ENCODE measurements at places on chromosomes 13 and 19.

DNA sequence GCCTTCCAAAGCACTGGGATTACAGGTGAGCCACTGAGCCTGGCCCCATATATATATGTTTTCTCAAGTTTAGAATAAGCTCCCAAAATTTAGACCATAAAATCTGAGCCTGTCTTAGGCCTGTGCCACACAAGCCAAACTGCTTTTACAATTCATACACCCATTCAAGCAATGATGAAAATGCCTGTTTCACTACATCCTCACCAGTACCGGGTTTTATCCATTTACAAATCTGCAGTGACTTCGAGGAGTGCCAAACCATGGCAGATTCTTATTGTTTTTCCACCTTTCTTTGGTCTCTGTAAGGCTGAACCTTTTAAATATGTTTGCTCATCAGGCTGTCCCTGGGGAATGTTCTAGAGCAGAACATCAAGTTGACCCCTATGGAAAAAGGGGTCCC is 9.6 kb upstream of the NFIC start:
- no peak for DNase-seq

- no peak for DNase-seq
Measured at GRCh38 chr13:50419896-50420295, 404.7 kb downstream of the KCNRG start.

GRCh38 chr13:112766336-112766735 is 76.5 kb downstream of the ATP11A start:
- no peak for DNase-seq

DNA sequence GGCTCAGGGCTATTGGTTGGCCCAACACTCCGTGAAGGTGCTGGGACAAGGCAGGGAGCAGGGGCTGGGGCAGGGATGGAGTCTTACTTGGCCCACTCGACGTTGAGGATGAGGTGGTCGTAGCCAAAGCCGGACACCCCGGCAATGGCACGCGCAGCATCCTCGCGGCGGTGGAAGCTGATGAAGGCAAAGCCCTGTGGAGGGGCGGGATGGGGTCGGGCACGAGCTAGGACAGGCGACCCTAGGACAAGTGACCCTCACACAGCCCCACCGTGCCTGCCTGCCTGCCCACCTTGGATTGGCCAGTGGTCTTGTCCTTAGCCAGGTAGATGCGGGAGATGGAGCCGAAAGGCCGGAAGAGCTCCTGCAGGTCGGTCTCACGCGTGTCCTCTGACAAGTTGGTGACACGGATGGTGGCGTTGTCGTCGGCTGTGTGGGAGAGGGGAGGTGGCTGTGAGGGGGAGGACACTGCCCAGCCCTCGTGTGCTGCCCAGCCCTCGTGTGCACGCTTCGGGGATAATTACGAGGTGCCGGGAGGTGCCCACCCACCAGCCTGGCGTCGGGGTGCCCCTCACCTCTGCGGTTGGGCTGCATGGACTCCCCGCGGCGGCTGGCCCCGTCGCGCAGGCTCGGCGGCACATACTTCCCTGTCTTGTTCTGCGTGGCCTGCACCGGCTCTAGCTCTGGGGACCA is 4.0 kb downstream of the P2RY11 start:
- DNase-seq: no peak

DNA sequence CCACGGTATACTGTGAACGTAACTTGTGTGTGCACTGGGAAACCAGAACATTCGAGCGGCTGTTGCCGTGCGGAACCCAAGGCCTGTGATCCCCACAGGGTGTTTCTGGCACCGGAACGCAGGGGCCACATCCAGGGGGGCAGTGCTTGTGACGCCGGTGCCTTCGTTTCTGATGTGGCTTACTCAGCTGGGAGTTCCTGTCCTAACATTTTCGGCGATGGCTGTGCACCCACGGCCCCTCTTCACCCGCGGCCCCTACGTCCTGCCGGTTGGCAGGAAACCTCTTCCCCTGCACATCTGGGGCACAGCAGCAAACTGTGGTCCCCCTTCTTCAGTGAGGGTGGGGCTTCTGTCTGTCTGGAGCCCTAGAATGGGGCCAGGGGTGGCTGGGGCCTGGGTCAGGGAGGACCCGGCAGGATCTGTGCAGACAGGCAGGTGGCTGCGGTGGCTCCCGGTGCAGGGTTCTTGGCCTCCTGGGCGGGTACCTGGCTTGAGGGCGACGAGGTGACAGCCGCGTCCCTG is 26.2 kb downstream of the CSNK1G2 start:
- no peak for DNase-seq

DNA sequence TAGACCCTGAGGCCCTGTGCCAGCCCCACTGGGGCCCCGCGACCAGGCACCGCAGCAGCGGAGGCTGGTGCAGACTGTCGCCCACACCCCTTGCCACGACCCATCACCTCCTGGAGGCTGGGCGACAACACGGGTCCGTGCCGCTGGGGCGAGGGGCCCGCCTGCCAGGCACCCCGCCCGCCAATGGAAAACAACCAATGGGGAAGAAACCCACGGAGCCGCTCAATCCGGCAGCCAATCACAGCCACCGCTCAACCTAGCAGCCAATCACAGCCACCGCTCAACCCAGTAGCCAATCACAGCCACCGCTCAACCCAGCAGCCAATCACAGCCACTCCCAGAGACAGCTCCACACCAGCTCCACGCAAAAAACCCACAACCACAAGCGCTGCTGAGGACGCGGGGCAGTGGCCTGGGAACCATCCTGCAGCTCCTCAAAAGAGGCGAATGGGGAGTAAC is 29.7 kb downstream of the GPX4 start:
- DNase-seq: no peak

- DNase-seq: no peak
Measured at GRCh38 chr19:5966215-5966614, 11.7 kb downstream of the RANBP3 start.

DNA sequence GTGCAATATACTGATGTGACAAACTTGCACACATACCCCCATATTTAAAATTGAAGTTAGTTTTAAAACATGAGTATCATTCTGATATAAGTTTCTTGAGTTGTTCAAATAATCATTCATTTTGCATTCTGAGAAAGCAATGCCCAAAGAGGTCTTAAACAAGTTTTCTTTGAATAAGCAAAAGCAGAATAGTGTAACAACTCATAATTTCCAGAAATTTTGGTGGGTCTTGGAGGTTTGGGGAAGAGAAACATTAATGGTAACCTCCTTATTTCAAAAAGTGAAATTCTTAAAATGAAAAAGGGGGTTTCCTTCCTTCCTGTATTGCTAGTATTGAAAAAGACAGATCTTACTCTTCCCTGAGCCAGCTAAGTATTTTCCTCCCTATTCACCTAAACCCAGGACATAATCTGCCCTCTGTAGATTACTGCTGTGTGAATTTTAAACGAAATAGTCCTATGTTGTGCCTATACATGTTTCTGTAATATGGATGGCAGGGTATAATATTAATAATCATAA is 30.4 kb downstream of the SLC25A15 start:
- DNase-seq: no peak

GRCh38 chr19:36215276-36216123 is 594 bp downstream of the ZNF146 start:
- DNase-seq: no peak

DNA sequence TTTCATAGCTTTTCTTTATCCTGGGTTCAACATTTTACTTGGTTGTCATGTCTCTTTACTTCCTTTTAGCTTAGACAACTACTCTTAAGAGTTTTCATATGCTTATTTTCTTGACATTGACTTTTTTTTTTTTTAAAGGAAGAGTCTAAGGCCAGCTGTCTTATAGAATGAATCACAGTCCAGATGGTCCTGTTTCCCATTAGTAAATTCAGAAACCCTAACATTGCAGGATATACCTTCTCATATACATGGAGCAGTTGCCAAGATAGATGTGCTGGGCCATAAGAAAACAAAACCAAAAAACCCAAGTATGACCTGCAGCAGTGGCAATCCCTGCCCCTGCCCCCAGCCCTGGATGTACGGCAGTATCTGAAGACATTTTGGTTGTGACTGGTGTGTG is 72.8 kb downstream of the COG3 start:
- no peak for DNase-seq

DNA sequence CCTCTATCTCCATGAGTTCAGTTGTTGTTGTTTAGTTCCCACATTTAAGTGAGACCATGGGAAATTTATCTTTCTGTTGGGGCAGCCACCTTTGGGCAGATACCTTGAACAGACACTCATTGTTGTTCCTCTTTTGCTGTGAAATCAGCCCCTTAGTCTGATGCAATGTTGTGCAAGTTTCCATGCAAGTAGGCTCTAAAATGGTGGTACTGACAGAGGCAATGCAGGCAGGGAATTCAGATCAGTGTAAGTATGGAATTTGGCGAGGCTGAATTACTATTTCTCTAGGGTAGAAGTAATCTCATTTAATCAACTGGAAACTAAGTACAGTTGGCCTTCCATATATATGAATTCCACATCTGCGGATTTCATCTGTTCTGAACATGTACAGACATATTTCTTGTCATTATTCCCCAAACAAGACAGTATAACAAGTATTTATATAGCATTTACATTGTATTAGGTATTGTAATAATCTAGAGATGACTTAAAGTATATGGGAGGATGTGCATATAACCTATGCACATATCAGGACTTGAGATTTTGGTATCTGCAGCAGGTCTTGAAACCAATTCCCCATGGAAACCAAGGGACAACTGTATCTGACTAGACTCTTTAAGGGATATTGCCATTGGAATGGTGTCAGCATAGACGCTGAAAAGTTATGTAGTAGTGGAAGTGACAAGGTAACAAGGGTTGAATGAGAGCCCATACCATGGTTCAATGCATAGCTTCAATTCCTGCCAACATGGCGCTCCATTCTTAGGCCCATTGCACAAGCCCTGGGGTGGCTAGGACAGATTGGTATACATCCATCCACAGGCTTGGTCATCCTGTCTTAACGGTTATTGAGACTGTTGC is 281.5 kb upstream of the HTR2A start:
- no peak for DNase-seq

DNA sequence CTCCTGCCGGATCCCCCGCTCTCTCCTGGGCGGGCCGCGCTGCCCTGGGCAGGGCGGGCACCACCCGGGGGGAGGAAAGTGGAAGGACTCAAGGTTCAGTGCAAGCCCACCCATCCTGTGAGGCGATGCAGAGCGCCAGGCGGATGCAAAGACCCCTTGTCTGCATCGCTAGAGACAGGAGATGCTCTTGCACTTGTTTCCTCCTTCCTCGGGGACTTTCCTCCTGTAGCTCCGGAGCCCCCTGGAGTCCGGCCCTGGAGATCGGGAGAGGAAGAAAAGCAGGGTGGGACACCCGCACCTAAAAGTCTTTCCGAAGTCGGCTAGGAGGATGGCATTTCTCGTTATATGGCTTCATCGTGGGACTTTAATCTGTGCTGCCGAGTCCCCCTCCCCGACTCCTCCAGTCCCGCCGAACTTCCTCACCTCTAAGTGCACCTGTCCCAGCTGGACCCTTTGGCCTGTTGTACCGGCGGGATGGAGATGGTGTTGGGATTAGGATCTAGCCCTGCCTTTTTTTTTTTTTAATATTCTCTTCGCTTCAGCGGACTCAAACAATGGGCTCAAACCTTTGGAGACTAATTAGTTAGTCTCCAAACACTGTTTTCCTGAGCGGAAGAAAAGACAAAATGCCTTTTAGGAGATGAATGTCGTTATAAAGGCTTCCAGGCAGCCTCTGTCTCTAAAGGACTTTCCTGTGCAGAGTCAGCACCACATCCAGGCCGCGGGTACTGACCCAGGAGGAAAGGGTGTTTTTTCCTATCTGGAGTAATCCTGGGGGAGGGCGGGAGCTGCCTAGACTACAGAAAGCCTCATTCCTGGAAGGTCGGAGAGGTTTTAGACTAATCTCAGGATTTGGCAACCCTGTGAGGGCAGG is 725 bp downstream of the FAM124A start:
- no peak for DNase-seq

DNA sequence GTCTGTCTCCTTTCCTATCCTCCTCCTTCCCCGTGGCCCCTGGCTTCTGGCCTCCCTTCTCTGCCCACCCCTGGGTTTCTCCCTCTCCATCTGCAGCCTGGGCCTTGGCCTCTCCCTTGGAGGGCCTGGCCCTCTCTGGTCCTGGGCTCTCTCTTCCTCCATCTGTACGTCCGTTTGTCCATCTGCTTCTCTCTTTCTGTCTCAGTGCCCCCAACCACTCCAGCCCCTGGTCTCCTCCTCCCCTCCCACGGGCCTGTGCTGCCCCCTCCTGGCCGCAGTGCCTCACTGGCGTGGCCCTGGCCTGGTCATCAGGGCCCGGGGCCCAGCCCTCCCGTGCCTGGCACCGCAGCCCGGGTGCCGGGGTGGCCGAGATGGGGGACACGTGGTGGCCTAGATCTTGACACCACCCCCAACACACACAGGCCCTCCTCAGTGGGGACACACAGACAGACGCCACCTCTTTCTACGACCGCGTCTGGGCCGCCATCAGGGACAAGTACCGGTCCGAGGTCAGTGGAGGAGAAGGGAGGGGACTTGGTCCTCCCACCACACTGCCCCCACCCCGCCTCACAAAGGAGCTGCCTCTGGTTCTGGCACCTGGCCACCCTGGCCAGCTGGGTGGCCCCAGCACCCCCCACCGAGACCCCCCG is 11.3 kb downstream of the PRKCSH start:
- DNase-seq: no peak

GRCh38 chr19:45152504-45153338 is 8.1 kb downstream of the NKPD1 start:
- DNase-seq: no peak

GRCh38 chr19:47521473-47522180 is 6.8 kb upstream of the NAPA start:
- no peak for DNase-seq

- DNase-seq: no peak
Measured at GRCh38 chr13:27290715-27291114, 20.1 kb downstream of the RASL11A start.

DNA sequence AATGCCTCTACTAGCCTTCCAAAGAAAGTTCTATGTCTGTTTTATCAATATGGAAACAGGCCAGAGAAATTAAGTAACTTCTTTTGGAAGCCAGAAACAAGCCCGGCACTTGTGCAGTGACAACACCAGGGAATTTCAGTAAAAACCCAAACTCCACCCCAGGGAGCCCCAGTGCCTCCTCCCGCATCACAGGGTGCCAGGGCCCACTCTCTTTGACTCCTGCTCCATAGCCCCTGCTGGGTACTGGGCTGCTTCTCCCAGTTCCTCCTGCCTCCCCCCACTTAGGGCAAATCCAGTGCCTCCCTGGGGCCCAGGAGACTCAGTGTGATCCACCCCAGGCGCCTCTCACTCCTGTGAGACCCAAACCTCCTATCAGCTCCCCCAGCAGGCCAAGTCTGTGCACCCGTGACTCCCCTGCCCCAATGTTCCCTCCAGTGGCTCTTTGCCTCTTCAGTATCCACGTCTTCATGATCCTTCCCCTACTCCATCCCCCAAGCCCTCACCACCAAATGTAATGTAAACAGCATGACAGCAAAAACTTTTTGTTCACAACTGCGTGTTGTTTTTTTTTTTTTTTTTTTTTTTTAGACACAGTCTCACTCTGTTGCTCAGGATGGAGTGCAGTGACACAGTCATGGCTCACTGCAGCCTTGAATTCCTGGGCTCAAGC is 2.3 kb upstream of the FFAR3 start:
- no peak for DNase-seq
